Amniotic epithelial cell (primary cell): ENCODE measurements at places on chromosomes 4 and X.
A peak's percentile ranks its signal among the peaks of the same experiment; 100 is the strongest.

DNA sequence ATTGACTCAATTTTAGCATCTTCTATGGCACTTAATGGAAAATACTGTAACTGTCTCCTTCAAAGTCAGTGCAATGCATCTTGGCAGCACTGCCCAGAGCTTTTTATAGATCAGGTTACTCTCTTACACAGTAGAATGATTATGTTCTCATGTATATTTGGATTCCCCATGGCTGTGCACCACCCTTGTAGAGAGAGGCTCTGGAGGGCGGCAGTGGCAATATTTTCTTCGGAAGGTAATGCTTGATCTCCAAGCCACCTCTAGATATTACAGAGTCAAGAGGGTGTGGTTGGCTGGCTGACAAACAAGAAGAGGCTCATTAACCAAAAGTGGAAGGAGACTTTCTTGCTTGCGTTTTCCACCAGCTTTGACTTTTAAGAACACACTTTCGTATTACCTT lies 72.8 kb upstream of the ARSJ start:
- DNase-seq, result no peak

GRCh38 chrX:110383414-110383813 lies 24.8 kb downstream of the RTL9 start:
- DNase-seq, result peak; percentile 96

GRCh38 chr4:159041054-159042034 lies 61.5 kb upstream of the RAPGEF2 start:
- no peak for DNase-seq

DNA sequence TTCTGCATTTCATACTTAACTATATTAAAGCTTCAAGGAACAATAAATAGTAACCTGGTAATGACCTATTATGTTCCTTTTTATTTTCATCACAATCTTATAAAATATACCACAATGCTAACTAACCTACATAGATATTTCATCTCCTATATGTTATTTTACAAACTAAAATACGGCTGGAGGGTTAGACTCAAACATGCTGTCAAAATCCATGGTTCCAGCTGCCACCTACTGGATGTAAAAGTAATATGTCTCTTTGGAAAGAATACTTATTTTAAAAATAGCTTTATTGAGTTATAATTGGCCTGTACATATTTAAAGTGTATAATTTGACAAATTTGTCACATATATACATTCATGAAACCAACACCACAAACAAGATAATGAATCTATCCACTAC lies 15.0 kb downstream of the RGN start:
- DNase-seq, result peak; percentile 36

DNA sequence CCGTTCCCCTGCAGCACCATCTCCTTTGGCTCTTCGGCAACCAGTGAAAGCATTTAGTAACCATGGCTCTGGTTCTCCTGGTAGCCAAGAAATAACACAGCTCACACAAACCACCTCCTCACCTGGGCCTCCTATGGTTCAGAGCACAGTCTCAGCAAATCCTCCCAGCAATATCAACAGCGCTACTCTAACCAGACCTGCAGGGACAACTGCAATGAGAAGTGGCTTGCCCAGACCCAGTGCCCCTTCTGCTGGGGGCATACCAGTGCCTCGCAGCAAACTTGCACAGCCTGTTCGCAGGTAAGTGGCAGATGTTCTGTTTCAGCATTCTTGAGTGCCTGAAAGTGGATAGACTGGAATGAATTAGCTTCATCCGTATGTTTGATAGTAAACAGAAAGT lies 63.0 kb upstream of the SLC10A4 start:
- no peak for DNase-seq

DNA sequence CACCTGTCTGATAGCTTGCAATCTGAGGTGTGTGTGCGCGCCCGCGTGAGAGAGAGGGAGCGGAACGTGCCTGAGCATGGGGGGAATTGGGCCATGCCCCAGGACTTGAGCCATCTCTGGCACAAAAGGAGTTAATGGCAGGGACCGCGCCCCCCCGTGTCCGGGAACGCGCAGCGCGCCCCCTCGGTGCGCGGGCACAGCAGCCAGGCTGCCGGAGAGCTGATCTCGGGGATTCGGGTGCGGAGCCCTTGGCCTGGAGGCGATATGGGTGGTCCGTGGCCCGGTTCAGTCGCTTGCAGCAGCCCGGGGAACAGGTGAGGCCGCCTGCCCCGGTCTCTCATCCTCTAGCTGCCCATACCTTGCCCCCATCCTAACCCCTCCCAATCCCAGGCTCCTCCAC lies at the start of gene NLGN3:
NLGN3 (plus strand) TSS at position 191 of the 400 bp plus-strand sequence. CDS start 2,909 bp downstream, outside the sequence.
- no peak for DNase-seq

GRCh38 chr4:65175585-65175984 lies 494.7 kb downstream of the EPHA5 start:
- DNase-seq, result no peak

GRCh38 chr4:18252052-18252451 lies 230.5 kb upstream of the LCORL start:
- DNase-seq, result no peak

GRCh38 chrX:132614297-132614696 lies 125.5 kb upstream of the MBNL3 start:
- peak; percentile 6 for DNase-seq

GRCh38 chrX:153944140-153944799 lies at the start of gene RENBP:
Gene RENBP, minus strand, starts transcription at chrX:153944643. Its CDS starts 33 bp downstream, at chrX:153944610.
- no peak for DNase-seq
